ENCODE measurements at places on chromosomes 6 and 20.

GRCh38 chr20:24683676-24684075, 214.2 kb downstream of the SYNDIG1 start:
- no peak for DNase-seq

- no peak for DNase-seq
These were observed 5.3 kb upstream of the ZNF184 start for GRCh38 chr6:27478141-27478705.

DNA sequence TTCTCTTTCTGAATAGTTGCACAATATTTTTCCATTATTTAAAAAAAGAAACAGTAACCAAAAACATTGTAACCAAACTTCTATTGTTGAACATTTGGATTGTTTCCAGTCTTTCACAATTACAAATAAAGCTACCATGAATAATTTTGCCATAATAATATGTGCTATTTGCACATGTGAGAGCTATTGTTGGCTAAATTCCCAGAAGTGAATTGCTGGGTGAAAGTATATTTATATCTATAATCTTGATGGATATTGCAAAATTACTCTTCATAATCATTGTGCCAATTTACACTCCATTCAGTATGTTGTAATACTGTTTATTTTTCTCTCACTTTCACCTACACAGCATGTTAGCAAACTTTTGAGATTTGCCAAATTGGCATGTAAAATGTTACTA, 36.6 kb upstream of the SLC22A16 start:
- no peak for DNase-seq

GRCh38 chr20:1805161-1805581, 90.0 kb upstream of the SIRPA start:
- no peak for DNase-seq

GRCh38 chr6:1576166-1576565, 33.5 kb upstream of the FOXC1 start:
- DNase-seq: no peak

GRCh38 chr6:105889902-105890301, 196.2 kb upstream of the PRDM1 start:
- no peak for DNase-seq

DNA sequence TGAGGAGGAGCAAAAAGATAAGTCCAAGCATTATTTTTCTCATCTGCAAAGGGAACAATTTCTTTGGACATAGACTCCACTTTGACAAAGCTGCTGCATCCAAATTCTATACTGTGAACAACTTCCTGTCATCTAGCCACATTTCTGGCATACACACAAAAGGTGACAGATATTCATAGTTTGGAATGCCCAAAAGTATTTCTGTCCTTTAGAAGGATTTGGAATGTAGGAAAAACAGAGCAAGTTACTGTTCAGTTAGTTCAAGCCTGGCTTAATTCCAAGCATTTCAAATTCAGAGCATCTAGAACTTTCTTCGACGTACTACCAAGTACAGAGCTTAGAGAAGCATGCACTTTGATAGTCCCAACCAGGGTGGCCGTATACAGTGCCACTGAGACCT, 134.0 kb downstream of the PDE7B start:
- no peak for DNase-seq

DNA sequence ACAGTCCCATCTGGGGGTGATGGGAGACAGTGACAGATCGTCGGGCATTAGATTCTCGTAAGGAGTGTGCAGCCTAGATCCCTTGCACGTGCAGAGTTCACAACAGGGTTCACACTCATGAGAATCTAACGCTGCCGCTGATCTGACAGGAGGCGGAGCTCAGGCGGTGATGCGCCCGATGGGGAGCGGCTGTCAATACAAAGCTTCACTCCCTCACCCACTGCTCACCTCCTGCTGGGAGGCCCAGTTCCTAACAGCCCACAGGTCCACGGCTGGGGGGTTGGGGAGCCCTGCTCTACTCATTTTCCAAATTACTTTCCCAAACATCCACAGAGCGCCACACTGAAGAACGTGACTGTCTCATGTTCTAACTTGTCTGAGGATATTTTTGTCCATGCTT, 25.3 kb downstream of the CTCFL start:
- DNase-seq: no peak

- no peak for DNase-seq
These were observed 1190.5 kb upstream of the EYS start for GRCh38 chr6:66897576-66897975.

- no peak for DNase-seq
These were observed 13.9 kb upstream of the SUMO4 start for GRCh38 chr6:149385998-149386646.

DNA sequence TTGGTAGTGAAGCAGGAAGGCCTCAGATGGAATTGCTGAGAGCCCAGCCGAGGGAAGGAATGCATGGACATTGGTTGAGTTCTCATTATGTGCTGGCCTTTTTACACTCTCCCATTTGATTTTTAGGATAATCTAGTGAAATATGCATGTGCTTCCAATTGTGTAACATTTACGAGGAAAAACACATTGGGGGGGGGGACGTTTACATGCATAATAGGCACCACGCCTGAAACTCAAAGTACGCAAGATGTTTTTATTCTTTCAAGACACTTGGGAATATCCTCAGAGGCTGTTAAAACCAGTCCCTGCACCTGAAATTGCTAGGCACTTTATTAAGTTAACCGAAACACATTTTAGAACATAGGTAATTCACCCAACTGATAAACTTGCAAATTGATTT, 118.5 kb upstream of the CDH4 start:
- no peak for DNase-seq

DNA sequence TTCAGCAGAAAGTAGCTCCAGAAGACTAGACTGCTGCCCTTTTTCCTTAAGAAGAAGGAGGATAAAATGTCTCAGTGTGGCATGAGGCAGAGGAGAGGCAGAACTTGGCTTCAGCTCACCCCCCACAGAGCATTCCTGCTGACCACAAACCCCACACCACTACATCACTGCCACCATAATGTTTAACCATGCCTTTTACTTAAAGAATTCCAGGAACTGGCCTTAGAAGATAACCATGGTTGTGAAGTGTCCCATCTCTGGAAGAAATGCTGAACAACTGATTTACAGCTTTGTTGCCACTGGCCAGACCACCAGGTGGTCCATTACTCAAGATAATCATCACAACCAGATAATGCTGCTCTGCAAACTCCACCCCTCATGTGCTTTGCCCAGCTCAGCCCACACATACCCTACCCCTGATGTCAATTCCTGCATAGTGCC, 154.1 kb downstream of the CD24 start:
- DNase-seq: no peak

- no peak for DNase-seq
These were observed 85.3 kb downstream of the TRMT6 start for GRCh38 chr20:5864873-5865587.

GRCh38 chr20:52622081-52622480, 350.1 kb upstream of the TSHZ2 start:
- DNase-seq: no peak

DNA sequence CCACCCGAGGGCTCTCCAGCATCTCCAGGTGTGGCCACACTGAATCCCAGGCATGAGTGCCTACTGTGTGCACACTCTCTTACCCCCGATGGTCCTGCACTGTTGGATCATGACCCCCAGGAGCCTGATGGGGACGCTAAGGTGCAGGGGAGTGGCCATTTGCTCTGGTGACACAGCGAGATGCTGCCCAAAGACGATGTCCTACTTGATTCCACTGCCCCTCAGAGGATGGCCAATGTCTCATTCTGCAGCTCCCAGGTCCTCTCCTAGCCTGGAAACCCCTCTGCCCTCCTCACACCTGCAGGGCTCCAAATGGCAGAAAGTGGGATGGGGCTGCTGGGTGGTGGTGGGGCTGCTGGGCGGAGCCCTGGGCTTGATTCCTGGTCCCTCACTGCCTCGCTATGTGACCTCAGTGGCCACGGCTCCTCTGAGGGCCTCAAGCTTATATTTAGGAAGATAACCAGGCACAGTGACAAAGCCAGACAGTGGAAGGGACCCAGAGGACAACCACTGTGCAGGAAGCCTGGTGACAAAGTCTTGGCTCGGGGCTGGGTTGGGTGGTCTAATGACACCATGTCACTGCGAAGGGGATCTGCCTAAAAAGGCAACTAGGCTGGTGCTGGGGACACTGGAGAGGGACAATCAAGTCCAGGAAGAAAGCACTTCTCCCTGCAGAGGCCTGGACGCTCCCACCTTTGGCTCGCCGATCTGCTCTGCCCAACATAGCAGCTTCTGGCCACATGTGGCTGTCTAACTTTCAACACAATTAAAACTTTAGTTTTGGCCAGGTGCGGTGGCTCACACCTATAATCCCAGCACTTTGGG, 28.4 kb downstream of the TGM2 start:
- DNase-seq: no peak

GRCh38 chr20:54257071-54257816, 49.4 kb downstream of the PFDN4 start:
- DNase-seq: no peak

DNA sequence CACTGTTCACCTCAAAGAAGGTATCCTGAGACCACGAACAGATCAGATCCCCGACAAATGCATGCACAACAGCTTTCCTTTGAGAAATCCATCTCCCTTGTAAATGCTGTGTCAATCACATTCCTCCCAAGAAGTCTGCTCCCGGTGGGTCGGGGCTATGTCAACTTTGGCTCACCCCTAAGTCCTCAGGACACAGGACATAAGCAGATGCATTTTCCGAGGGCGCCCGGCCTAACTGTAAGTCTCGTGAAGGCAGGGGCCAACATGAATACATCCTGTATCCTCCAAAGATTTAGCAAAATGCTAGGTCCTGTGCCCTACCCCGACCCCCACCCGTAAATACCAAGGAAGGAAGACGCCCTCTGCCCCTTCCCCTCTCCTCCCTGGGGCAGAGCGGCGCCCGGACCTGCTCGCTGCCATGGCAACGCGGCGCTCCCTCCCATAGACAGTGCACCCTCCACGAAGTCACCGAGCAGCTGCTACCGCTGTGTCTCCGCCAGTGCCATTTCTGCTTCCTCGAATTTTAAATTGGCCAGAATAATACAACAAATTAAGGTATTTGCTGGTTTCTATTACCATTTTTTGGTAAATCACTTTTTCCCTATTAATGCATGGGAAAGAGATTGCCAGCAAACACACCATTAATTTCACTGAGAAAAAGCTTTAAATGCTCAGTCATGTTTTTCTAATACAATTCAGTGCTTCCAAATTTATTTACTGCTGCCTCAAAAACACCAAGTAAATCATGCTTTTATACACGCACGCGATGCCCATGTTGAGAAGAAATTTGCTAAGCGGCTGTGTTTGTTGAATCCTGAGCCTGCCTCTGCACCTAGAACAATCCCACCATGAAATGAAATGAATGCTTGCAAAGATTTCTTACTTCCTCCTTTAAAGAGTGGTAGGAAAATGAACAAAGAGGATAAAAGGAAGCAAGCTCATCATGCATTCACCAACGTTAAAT, 100.6 kb downstream of the PCSK2 start:
- no peak for DNase-seq

DNA sequence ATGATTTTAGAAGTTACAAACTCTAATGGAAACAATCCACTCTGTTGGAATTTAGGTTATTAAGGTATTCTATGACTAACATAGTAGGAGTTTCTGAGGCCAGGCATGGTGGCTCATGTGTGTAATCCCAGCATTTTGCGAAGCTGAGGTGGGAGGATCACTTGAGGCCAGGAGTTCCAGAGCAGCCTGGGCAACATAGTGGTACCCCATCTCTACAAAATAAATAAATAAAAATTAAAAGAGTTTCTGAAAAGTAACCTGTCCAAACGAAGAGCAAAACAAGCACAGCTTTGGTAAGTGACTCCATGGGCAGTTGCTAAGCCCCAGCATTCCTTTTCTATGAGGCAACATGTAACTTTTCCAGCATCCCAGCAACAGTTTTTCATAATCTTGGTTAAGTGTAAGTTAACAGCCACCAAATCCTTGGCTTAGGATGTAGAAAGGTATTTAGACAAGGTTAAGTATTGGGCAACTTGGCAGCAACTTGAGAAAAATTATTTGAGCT, 86.3 kb downstream of the SOX4 start:
- DNase-seq: no peak

DNA sequence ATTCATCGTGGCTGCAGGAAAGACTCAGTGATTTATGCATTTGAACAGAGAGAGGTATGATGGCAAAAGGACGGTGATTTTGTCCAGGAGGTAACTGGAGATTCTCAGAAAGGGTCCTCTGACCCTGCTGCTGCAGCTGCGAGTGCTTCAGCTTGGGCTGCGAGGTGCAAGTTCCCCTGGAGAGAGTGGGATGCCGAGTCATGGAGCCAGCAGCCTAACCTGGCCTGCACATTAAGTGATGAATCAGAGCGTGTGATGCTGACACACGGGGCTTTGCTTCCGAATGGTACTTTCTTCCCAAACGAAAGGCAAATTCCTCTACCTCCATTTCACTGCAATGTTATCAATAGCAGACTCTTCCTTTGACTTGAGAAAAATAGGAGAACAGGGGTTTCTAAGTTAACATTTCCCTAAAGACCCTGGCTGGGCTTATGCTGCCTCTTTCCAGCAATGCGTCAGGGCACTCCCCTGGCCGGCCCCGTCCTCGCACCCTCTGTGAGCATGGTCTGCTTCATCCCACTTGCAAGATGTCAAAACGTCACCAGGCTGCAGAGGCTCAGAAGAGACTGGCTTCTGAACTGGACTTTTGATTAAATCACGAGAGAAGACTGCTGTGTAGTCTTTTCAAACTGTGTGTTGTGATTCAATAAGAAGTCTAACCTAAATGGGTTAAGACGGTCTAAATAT, 628.0 kb upstream of the AGPAT4 start:
- no peak for DNase-seq

- DNase-seq: no peak
These were observed 4.7 kb downstream of the CDKN1A start for GRCh38 chr6:36683145-36683655.

DNA sequence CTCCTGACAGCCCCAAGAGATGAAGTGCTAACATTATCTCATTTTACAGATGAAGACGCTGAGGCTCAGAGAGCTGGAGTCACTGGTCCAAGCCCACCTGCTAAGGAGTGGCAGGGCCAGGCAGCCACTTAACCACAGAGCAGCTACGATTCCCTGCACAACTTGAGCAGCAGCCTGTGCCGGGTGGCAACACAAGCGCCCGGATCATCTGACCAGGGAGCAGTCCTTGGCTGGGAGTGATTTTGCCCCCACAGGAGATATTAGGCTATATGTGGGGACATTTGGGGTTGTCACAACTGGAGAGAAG, 93.2 kb upstream of the PTPN1 start:
- DNase-seq: no peak

GRCh38 chr6:149389509-149390297, 10.4 kb upstream of the SUMO4 start:
- DNase-seq: no peak

- no peak for DNase-seq
These were observed 77.2 kb downstream of the PFDN4 start for GRCh38 chr20:54284928-54285704.

DNA sequence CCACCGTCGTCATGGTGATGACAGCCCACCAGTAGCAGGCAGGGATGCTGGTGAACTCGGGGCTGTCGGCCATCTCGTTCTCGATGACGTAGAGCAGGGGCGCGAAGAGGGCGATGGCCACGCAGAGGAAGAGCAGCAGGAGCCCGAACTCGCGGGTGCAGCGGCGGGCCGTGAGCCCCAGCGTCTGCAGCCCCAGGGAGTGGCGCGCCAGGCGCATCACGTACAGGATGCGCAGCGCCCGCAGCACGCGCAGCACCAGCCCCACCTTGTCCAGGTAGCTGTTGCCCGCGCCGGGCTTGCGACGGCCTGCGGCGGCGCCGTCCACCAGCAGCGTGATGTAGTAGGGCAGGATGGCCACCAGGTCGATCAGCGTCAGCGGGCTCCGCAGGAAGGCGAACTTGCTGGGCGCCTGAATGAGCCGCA, 18.6 kb downstream of the KCNG1 start:
- no peak for DNase-seq
